Colonic mucosa (tissue), 4 donors: ENCODE measurements at places on chromosomes 1 and 21. TPM values are rescaled to one million over a fixed set of nuclear protein-coding genes. Genes with fewer than 3 reads are reported as not detected.

GRCh38 chr1:226091461-226091860 is 28.9 kb downstream of the H3-3A start:
- DNase-seq, result no peak
- no peaks in the 10 kb centered on the region for H3K27me3 ChIP-seq
- H3K4me1 ChIP-seq, result no peaks in the 10 kb centered on the region
- no peak overlapping the region for H3K27ac ChIP-seq
- no peaks in the 10 kb centered on the region for H3K36me3 ChIP-seq

GRCh38 chr1:159881622-159882526 is 18.1 kb downstream of the CFAP45 start:
- DNase-seq, result peak; percentile 99
- H3K27ac ChIP-seq, result peak overlapping the region; percentile 45
- H3K4me3 ChIP-seq, result no peak overlapping the region
- H3K36me3 ChIP-seq, result no peaks in the 10 kb centered on the region
- no peaks in the 10 kb centered on the region for H3K27me3 ChIP-seq

DNA sequence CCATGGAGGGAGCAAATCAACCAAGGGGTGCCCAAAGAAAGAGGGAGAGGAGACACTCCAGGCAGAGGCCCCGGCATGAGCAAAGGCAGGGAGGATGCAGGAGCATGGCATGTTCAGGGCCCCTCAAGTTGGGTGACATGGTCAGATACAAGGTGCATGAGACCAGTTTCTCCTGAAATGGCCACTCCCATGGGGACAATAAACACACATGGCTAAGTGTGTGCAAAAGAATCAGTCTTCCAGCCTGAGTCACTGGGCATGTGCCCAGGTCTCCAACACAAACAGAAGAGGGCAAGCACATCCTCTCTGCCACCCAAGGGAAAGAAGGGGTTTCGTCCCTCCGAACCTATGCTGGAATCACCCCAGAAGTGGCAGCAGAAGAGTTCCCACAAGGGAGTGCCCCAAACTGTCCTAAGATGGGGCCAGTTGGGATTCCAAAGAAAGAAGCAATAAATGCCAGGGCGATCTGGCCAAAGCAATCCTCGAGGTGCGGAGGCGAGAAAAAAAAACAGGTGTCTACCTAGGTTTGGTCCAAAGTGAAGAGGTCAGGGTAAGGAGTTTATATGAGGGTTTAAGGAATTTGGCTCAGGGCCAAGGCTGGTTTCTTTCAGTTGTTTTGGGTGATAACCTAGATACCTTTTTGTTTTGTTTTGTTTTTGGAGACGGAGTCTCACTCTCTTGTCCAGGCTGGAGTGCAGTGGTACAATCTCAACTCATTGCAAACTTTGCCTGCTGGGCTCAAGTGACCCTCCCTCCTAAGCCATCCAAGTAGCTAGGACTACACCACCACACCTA is 13.2 kb downstream of the CASP9 start:
- H3K4me1 ChIP-seq, result no peaks in the 10 kb centered on the region
- no peaks in the 10 kb centered on the region for H3K36me3 ChIP-seq
- no peak overlapping the region for H3K27ac ChIP-seq
- no peak for DNase-seq
- H3K4me3 ChIP-seq, result no peak overlapping the region

DNA sequence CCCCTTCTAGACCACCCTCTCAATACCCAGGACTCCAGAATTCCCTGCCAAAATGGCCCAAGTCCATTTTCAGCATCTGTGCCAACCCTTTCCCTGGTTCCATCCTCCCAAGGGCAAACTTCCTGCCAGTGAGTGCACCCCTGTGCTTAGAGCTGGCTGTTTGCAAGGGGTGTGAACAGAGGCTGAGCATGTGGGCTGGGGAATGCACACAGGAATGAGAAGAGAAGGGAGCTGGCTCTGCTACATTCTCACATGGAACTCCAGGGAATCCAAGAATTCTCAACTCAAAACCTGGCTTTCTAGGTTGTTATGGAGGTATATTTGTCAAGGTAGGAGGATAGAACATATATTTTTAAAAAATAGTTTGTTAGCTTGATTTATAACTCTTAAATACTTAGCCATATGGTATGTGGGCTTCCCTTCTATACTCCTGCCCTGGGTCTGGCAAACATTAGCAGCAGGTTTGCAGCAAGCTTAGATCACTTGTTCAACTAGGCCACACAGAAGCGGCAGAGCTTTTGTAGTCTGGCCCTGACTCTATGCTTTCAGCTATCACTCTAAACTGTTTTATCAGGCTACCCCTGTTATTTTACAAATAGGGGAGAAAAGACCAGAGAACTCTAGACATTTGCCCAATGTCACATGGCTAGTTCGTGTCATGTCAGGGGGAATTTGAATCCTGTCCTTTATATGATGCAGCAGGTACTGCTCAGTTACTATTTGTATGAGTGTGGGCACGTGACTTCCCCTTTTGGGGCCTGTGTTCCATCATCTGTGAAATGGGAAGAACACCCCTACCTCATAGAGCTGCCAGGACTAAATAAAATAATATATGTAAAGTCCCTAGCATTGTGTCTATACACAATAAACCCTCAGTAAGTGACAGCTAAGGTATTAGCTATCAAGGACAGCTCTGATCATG is 8.1 kb upstream of the STMN1 start:
- DNase-seq, result no peak
- H3K4me1 ChIP-seq, result no peaks in the 10 kb centered on the region
- no peaks in the 10 kb centered on the region for H3K36me3 ChIP-seq
- H3K27me3 ChIP-seq, result no peaks in the 10 kb centered on the region
- no peak overlapping the region for H3K4me3 ChIP-seq
- H3K27ac ChIP-seq, result no peak overlapping the region

GRCh38 chr1:210647406-210648333 is 319.0 kb downstream of the HHAT start:
- no peak overlapping the region for H3K4me3 ChIP-seq
- no peaks in the 10 kb centered on the region for H3K36me3 ChIP-seq
- no peaks in the 10 kb centered on the region for H3K4me1 ChIP-seq
- no peaks in the 10 kb centered on the region for H3K27me3 ChIP-seq

- no peaks in the 10 kb centered on the region for H3K27me3 ChIP-seq
- H3K27ac ChIP-seq, result no peak overlapping the region
- H3K4me1 ChIP-seq, result no peaks in the 10 kb centered on the region
- DNase-seq, result no peak
- no peak overlapping the region for H3K4me3 ChIP-seq
- H3K36me3 ChIP-seq, result no peaks in the 10 kb centered on the region
Observed at GRCh38 chr1:64608005-64608650, 136.7 kb upstream of the RAVER2 start.

DNA sequence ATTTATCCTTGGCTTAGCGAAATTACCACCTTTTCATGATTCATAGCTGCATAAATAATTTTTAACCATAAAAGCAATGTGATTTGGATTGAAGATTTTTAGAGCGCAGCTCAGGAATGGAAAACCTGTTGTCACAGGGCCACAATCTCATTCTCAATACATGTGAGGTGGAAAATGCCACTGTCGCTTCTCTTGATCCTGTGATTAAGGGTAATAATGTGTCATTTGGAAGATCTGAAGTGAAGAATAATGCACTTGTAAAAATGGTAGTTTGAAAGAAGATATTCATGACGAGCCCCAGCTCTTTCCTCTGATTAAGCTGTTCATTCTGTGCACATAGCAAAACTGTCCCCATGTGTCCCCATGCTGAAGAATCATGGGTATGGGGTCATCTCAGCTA is 230.4 kb downstream of the BACH1 start:
- no peak overlapping the region for H3K4me3 ChIP-seq
- H3K4me1 ChIP-seq, result no peaks in the 10 kb centered on the region
- no peak overlapping the region for H3K27ac ChIP-seq
- no peak for DNase-seq

DNA sequence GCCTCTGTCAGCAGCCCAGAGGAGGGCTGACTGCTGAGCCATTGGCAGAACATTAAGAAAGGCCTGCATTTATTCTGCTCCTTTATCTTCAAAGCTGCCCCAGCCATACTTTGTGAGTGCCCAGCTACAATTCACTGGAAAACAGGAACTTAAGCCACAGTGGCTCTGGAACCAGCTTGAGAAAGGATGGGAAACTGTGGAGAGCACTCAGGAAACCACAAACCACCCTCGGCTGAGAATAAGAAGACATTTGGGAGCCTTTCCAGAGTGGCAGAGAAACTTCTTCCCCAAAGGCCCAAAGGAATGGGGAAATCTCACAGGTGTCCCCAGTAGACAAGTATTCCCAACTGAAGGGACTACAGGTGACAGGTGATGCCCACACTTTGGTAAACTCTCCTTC is 1.8 kb downstream of the LAMB3 start:
- no peaks in the 10 kb centered on the region for H3K27me3 ChIP-seq
- no peaks in the 10 kb centered on the region for H3K36me3 ChIP-seq

GRCh38 chr1:151436985-151437384 is 22.3 kb downstream of the POGZ start:
- no peaks in the 10 kb centered on the region for H3K4me1 ChIP-seq
- H3K27me3 ChIP-seq, result no peaks in the 10 kb centered on the region
- H3K27ac ChIP-seq, result no peak overlapping the region
- H3K4me3 ChIP-seq, result no peak overlapping the region
- no peak for DNase-seq
- H3K36me3 ChIP-seq, result no peaks in the 10 kb centered on the region

The EDN2 gene
- 13.5 TPM for total RNA-seq

The LMX1A gene
- total RNA-seq, result 0.64 TPM

The SLC45A1 gene
- total RNA-seq, result 0.42 TPM

The OR2L8 gene
- not detected for total RNA-seq

The IL20 gene
- not detected for total RNA-seq
